ENCODE measurements at places on chromosomes 2 and 18.
A peak's percentile ranks its signal among the peaks of the same experiment; 100 is the strongest.

GRCh38 chr2:204360218-204361007 is 184.9 kb upstream of the PARD3B start:
- DNase-seq: no peak

- no peak for DNase-seq
These were observed 50.0 kb downstream of the CPO start for GRCh38 chr2:206989311-206989710.

DNA sequence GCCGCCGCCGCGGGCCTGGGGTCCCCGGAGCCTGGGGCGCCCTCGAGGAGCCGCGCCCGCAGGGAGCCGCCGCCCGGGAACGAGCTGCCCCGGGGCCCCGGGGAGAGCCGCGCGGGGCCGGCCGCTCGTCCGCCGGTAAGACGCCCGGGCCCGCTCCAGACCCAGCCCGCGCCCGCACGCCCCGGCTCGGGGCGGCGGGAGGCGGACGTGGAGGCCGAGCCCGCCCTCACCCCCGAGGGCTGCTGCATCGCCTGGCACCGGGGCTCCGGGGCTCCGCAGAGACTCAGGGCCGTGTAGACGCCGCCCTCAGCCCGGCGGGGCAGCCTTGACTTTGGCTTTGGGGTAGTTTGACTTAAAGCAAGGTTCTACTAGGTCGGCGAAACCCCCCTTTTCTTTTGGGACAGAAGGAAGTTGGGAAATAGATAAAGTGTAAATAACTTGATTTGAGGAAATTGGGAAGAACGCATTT is 335 bp downstream of the ERFE start:
- no peak for DNase-seq

- DNase-seq: no peak
These were observed 633 bp downstream of the MALT1 start for GRCh38 chr18:58671632-58672564.

GRCh38 chr2:23055251-23055650 is 329.7 kb upstream of the KLHL29 start:
- DNase-seq: no peak

DNA sequence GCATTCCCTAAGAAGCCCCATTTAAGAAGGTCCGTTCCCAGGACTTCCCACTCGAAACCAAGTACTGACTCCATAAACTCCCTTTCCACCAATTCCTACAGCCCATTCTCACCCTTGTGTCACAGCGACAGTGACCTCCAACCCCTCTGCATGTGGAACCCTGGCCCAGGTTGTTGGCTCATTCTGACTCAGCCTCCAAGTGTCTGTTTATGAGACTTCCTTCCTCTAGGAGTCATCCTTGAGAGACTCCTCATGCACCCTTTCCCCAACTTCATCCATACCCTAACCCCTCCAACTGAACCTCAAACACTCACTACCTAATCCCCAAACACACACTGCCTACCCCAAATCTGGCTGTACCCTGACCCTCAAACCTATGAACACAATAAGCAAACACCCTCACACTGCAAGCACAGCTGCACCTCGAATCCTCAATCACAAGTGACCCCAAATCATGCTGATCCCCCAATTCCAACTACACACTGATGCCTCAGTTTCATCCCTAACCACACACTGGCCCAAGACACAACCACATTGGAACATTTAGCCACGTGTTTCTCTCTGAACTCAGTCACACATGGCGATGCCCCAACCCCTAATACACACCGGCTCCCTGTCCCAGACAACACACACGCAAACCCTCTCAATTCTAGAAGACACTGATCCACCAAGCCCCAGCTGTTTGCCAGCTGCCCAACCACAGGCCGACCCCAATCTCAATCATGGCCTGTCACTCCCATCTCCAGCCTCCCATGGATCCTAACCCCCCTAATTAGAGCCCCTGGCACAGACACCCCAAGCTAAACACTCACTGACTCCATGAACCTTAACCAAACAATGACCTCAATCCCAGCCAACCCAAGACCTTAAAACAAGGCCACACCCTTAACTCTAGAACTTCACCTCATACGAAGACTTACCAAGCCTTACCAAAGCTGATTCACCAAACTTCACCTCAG is 219.6 kb downstream of the CYP26B1 start:
- no peak for DNase-seq

DNA sequence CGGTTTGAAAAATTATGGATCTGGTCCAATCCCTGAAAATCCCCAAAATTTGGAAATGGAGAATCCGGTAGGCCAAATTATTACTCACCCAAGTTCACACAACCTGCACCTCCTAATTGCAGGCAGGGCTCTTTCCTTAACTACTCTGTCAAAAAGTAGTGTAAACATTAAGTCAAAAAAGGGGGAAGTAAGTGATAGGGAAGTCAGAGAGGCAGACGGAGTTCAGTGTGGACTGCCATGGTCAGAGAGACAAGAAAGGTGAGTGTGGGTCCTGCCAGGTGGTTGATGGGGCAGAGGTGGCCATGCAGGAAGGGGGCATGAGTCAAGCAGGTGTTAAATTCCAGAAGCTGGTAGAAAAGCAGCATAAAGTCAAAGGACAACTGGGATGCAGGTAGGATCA is 104.7 kb upstream of the STPG4 start:
- no peak for DNase-seq

- no peak for DNase-seq
These were observed 107.8 kb upstream of the COPS8 start for GRCh38 chr2:236977852-236978398.

- DNase-seq: no peak
These were observed 400 bp upstream of the PRLH start for GRCh38 chr2:237565974-237566373.

GRCh38 chr2:234130777-234131181 is 80.3 kb downstream of the SPP2 start:
- no peak for DNase-seq

DNA sequence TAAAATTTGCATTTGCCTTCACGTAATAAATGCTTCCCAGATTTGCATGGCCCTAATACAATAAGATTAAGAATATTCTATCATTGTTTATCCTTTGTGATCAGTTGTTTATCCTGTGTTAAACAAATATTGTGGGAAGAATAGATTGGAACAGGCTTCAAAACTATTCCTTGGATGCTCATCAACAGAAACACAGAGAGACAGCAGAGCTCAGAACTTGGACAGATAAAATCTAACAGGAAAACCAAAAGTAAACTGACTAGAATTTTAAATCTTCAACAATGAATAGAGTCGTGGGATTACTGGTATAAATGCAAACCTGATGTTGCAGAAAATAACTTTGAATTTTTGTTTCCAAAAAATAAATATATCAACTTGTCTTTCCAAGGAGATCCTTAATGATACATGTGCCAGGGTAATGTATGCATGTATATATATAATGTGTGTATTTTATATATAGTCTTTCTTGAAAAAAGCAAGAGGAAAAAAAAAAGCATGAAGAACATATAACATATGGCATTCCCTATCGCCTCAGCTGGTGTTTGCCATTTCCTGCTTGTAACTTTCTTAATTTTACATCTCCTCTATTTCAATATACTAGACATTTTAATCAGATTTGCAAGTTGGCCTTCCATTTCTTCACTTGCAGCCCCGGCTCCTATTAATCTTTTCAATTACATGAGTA is 59.9 kb upstream of the TANK start:
- no peak for DNase-seq

- no peak for DNase-seq
These were observed 309.6 kb upstream of the CNTNAP5 start for GRCh38 chr2:123715467-123715982.

DNA sequence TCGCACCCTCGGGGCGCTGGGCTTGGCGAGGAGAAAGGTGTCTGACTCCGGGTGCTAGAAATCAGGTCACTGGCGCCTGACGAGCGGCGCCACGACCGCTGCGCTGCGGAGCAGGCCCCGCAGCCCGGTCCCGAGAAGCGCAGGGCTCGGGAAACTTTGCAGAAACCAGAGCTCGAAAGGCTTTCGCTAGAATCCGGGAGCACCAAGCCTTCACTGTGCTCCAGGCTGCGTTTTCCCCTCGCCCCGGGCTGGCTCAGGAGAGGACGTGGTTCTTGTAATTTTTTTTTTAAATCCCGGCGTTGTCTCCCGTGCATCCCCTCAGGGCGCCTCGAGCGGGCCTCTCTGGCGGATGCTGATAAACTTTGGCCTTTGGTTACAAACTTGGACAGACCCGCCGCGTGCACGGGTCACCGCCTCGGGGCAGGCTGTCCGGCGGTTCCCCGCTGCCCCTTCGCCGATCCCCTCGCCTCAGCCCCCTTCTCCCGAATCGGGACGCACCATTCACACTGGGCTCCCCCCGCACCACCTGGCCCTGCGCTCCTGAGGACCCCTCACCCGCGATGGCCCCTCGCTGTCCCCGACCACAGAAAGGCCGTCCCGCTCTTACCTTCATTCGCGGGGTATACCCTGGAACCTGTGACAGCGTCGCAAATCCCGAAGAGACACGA is 419 bp downstream of the EPHA4 start:
- DNase-seq: peak; percentile 5

DNA sequence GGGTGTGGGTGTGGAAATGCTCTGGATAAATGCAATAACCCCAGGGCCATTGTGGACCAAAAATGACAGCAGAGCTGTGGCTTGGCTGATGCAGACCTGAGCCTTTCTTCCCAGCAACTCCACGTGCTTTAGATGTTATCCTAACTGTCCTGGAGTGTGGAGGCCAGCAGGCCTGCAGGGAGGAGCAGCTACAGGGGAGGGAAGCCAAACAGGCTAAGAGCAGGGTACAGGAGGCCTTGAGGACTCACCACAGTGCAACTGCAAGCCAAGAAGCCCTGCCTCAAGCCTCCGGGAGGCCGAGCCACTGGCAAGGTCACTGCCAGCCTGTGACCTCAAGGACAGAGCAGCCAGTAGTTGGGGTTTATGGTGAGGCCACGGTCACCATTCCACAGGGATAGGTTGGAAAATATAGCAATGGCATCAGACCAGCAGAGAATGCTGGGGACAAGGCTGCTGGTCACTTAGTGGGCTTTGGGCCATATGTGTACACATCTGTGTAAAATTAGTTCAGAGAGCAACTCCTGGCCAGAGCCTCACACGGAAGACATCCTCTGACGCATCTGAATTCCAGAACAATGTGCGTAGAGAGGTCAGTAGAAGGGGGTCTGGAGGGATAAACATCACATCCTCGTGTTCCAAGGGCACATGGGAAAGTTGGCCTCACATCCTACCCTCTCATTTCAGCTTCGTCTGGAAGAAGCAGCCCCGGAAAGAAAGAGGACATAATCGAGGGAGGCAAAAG is 76.2 kb upstream of the UPP2 start:
- DNase-seq: no peak

- no peak for DNase-seq
These were observed 562.3 kb downstream of the SOX11 start for GRCh38 chr2:6254441-6254840.

GRCh38 chr2:46488389-46488788 is 9.0 kb downstream of the TMEM247 start:
- no peak for DNase-seq

GRCh38 chr2:25119263-25119662 is 49.1 kb downstream of the POMC start:
- no peak for DNase-seq

- DNase-seq: no peak
These were observed 231.7 kb upstream of the LYPD1 start for GRCh38 chr2:132901661-132902060.

DNA sequence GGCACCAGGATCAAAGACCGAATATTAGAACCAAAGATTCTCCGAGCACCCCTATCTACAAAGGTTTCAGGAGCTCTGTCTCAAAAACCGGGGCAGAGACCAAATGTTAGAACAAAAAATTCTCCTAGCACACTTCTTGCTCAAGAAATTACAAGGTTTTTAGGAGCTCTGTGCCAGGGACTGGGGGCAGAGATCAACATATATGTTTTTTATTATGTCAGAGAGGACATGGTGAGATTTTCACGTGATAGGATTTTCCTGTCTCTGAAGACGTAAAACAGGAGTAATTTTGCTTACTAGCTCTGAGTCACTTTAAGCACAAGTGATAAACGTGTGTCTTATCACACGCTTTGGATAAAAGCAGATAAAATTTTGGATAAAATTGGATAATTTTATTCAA is 34.8 kb upstream of the ODC1 start:
- DNase-seq: no peak

DNA sequence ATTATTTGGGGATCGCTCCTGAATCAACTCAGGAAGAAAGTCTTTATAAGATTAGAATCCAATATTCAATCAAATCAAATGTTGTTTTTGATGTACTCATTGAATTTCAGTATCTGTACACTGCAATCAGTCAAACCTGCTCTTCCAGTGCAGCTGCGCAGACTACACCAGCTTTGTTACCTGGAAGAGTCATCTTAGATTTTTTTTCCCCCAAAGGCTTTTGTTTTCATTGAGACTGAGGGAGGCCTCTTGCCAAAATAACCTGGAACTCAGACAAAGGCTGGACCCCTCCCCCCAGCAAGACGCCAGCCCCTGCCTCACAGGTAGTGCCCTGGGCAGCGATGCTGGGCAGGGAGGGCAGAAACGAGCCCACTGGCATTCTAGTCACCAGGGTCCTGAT is 74.8 kb downstream of the ARHGEF4 start:
- no peak for DNase-seq

- DNase-seq: no peak
These were observed 662.4 kb downstream of the GALR1 start for GRCh38 chr18:77911971-77912605.

DNA sequence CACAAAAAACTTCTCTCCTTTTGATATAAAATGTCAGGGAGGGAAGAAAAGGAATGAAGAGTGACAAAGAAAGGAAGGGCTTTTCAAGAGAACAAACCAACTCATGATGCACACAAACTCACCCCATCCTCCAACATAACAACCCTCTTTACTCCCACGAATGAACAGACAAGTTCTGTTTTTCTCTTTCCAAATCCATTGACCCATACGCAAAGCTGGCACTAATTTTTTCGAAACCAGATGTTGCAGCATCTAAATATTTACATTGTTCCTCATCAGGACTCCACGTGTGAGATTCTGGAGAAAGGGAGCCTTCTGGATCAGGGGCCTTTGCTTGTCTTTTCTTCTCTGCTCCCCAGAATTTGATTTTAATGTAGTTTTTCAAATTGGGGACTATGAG is 143.3 kb upstream of the BCL2L11 start:
- no peak for DNase-seq

DNA sequence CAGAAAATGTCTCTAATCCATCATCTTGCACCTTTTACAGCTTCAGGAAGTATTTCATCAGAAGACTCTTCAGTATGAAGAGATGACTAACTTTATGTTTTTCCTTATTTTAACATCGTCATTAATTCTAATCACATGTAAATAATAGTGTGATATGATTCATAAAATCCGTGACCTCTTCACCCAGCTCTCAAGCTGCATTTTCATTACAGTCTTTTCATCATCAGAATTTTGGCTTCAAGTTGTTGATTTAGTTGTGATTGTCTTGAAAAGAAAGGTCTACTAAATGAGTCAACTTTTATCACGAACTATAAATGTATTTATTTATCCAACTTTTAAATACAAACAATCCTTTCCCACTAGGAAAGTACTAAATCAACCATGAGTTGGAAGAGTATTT is 410.3 kb downstream of the LRP1B start:
- DNase-seq: no peak

GRCh38 chr2:181374781-181375675 is 82.2 kb upstream of the ITGA4 start:
- no peak for DNase-seq

DNA sequence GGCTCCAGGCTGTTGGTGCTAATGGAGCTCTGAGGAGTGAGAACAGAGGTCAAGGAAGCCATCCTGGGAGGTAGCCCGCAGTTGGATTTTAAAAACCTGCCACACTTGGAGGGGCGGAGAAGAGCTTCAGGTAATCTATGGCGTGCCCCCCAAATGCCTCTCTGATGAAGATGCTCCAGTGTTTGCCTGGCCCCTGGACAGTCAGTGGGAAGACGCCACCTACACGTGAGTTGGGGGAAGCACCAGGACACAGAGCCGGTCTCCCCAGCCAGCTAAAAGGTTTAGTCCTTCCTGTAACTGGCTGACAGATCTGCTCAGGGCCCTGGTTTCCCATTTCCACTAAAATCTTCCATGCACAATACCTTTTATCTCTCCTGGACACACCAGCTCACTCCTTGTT is 225.0 kb downstream of the TTC32 start:
- DNase-seq: no peak
